CD4-positive, alpha-beta memory T cell (primary cell): ENCODE measurements at places on chromosomes 11 and 22.

DNA sequence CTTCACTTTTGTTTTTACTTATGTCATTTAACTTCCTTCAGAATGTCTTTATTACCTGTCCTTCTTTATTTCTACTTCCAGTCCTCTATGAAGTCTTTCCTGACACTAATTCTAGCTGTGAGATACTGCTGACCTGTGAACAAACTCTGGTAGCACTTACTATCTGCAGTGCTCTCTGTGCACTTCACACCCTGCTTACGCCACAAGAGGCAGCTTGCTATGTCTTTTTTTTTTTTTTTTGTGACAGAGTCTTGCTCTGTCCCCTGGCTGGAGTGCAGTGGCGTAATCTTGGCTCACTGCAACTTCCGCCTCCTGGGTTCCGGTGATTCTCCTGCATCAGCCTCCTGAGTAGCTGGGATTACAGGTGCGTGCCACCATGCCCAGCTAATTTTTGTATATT is 10.7 kb downstream of the STIM1 start:
- DNase-seq, result no peak

DNA sequence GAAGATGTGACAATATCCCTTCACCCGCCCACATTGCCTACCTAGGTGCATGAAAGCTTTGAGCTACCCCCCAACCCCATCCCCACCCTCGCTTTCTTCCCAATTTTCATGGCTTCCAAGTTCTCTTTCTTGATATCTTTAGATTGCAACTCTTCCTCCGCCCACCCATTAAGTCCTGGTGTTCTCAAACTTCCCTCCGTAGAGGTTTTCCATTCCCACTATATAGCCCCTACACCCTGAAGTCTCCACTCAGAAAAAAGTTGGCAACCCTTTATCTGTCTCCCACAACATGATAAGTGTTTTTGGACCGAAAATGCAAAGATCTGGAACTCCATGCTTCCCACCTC is 572 bp downstream of the ZNF70 start:
- no peak for DNase-seq

DNA sequence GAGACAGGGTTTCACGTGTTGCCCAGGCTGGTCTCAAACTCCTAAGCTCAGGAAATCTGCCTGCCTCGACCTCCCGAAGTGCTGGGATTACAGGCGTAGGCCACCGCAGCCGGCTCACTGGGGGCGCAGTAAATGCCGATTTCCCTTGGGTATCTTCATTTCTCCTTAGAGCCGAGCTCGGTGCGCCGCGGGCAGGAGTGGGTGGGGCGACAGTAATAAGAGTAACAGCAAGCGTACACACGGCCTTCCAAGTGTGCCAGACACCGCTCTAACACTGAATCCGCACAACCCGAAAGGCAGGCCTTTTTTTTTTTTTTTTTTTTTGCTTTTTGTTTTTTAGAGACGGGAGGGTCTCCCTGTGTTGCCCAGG is 500 bp upstream of the ADSL start:
- DNase-seq, result peak; percentile 53

GRCh38 chr22:44410451-44410991 is 87.5 kb downstream of the RTL6 start:
- no peak for DNase-seq

DNA sequence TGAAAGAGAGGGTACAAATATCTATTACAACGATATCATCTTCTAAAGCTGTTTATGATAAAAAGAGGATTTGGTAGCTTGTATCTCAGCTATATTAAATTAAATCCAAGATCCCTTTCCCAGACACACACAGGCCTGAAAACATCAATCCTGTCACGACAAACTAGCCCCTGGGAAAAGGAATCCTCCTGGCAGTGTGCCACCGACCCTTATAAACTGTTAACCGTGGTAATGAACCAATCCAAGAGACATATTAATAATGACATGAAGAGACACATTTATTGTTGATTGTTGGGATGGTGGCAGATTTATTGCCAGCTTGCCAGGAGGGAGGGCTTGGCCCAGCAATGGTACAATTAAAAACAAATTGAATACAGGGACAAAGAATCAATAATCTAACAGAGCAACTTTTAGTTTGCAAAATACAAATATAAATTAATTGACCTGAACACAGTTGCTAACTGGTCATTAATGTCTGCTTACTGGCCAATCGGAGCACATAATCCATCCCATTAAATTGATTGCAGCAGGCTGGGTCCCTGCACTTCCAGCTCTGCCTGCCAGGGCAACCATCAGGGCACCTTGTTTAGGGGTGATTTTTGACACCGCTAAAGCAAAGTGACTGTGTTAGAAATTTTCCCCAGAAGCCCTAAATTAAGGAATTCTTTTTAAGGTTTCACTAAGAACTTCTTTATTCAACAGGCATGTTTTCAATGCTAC is 887.6 kb downstream of the OPCML start:
- DNase-seq, result no peak

DNA sequence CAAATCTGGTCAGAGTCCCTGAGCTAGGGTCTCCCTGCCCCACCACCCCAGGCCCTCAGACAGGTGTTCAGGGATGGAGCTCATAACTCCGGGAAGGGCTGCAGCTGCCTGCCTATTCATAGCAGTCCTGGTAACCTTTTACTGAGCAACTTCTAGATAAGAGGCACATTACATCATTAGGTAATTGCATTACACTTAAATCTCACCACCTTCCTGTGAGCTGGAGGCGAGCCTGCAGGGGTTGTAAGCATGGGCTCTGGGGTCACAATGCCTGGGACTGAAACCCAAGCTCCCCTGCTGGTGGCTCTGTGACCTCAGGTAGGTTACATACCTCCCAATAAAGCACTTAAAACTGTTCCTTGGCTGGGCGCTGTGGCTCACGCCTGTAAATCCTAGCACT is 22.5 kb downstream of the TP53I11 start:
- DNase-seq, result no peak
